ENCODE measurements at places on chromosomes 2 and 18.

- DNase-seq: no peak
These were observed 3.6 kb upstream of the TSPYL6 start for GRCh38 chr2:54259413-54260240.

- no peak for DNase-seq
These were observed 15.6 kb downstream of the IMPA2 start for GRCh38 chr18:11996907-11997306.

- no peak for DNase-seq
These were observed 37.5 kb upstream of the DLX1 start for GRCh38 chr2:172047566-172048507.

DNA sequence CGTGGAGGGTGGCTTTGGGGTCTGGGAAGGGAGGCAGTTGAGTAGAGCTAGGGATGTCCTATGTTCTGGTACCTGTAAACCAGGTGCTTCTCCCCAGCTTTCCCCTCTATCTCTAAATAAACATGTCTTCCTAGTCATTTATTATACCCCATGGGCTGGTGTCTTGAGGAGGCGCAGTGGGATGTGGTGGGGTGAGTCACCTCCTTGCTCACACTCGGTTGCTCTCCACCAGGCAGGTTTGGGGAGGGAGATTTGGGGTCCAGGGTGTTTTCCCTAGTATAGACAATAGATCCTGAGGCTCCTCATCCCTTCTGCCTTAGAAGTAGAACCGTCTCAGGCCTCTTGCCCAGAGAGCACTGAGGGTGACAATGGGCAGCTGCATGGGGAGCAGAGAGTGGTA lies 5.1 kb downstream of the PSD4 start:
- DNase-seq: no peak

DNA sequence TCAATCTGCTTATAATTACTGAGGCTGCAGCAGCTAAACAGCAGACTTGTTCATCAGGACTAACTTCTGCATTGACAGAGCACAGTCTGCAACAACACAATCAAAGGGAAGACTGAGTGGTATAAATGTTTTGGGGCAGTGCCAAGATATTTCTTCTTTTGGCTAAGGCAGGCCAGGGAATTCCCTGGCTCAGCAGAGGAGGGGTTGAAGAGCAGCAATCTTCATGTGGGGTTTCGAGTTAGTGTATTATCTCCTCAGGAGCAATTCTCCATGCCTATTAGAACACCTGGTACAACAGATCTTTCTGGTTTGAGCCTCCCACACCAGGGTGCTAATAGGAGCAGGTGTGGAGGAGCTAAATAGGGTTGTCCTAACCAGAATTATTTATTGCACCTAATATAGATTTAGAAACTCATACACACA lies 103.0 kb upstream of the STK17B start:
- DNase-seq: peak; percentile 70

- no peak for DNase-seq
These were observed 9.7 kb upstream of the DNAJB2 start for GRCh38 chr2:219269362-219270054.

GRCh38 chr2:44392338-44392943 lies 30.7 kb downstream of the CAMKMT start:
- DNase-seq: peak; percentile 41

GRCh38 chr2:165475277-165476004 lies 5.9 kb downstream of the CSRNP3 start:
- no peak for DNase-seq

DNA sequence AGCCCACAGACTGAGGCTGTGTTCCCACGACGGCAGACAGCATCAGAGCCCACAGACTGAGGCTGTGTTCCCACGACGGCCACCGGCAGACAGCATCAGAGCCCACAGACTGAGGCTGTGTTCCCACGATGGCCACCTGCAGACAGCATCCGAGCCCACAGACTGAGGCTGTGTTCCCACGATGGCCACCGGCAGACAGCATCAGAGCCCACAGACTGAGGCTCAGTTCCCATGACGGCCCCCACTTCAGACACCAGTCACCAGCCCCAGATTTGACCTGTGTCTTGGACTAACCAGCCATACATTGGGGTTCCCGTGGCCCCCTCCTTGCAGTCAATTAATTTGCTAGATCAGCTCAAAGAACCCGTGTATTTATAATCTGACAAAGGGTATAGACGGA lies 57.8 kb upstream of the SNTG2 start:
- DNase-seq: no peak

DNA sequence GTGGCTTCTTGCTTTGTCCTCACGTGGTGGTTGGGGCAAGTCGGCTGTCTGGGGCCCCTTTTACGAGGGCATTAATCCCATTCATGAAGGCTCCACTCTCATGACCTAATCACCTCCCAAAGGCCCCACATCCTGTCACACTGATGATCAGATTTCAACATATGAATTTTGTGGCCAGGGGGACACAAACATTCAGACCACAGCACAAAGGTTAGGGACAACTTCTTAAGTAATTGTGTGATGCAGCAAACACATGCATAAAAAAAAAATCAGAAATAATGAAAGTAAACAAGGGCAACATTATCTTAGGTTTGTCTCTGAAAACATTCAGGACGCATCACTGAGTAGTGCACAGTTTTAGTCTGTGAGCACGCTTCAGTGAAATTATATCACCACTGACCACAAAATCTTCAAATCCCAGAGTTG lies 54.2 kb upstream of the FRZB start:
- DNase-seq: no peak

- no peak for DNase-seq
These were observed 267.1 kb downstream of the ACTR3 start for GRCh38 chr2:114157057-114157385.

GRCh38 chr2:165219481-165219880 lies 15.6 kb upstream of the SCN3A start:
- no peak for DNase-seq

DNA sequence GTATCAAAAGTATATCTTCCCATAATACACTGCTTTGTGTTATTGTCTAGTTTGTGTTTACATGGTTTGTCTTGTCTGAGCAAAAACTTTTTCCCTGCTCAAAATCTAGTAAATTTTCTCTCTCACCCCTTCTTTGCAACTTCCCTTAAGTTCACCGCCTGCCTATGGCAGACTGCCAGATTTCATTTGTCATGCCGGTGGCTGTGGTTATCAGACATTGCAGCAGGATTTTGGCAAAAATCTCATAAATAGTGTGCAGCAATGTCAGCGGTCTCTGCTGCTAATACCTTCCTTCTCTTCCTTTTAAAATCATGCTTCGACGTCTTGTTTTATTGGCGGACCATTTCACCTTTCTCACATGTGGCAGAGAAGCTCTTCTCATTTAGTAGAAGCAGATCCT lies 45.6 kb upstream of the TMEM178A start:
- DNase-seq: peak; percentile 46

DNA sequence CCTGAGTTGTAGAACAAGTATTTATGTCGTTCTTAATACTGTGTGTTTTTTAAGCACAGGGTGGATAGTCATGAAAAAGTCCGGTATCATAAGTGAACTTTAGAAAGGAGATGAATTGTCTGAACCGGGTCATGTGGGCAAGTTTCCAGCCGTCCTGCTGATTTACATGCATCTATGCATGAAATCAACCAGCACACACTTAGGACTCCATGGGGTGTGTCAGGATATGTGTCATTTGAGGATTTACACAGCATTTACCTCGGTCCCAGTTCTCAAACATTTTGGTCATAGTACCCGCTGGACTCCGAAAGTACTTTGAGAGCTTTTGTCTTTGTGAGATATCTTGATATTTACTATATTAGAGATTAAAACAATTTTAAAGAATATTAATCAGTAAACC lies 47.5 kb upstream of the TWSG1 start:
- DNase-seq: no peak

DNA sequence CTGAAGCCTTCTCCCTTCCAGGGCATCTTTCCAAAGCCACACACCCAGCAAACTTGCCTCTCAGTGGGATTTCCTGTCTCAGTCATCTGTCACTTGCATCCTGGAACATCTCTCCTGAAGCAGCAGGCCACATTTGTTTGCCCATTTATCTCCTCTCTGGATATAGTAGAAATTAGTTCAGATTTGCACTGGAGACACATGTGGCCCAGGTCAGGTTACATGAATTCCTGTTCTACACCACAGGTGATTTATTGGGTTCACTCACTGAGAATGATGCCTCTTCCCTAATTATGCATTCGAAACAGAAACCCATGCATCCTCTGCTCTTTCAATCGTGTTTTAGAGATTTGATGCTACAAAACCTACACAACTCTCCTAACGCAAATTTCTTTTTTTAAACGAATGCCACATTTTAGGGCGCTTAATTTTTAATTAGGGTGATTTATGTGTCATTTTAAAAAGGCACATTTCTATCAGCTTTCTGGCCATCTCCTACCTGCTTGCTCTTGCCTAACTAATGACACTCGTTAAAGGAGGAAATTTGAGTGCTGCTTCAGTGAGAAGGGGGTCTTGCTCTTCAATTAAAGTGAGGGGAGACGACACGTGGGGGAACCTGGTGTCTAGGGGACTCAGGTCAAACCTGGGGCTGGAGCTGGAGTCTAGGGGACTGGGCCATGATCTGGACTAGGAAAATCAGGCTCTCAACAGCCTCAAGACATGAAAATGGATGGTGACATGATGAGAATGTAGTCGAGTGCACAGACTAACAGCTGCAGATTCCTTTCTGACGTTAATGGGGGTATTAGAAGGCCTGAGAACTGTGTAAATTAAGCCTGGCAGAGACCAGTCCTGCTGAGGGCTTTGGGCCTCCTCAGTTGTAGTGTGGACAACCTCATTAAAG lies 221.4 kb downstream of the CLIP4 start:
- DNase-seq: no peak

GRCh38 chr2:66301022-66301766 lies 133.7 kb upstream of the MEIS1 start:
- DNase-seq: no peak

DNA sequence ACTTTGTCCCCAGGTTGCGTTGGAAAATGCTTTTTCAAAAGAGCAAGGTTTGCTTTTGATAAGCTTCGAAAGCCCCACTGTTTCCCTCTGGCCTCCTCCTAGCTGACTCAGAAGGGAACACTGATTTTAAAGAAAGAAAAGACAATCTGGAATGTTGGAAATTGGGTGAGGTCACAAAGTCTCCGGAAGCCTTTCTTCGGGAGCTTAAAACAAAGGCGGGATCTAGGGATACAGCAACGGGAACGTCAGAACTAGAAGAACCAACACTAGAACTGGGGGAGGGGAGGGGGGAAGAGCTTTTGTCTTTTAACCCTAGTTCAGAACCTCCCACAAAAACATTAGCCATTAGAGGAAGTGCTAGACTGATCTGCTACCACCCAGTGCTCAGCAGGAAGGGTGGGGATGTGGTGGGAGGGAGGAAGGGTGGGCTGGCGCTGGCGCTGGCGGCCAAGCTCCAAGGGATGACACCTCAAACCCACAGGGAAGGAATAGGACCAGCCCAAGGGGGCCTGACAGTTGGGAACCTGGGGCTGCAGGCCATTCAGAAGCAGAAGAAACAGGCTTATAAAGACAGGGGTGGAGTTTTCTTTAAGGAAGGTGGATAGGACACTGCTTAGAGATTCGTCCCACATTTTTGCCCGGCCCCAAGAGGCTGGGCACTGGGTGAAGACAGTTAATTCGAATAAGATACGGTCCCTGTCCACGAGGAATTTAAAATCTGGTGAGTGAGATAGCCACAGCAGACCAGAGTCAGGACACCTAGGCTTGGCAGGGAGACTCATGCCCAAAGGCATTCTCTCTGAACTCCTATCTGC lies 1.7 kb downstream of the TMSB10 start:
- peak; percentile 67 for DNase-seq

DNA sequence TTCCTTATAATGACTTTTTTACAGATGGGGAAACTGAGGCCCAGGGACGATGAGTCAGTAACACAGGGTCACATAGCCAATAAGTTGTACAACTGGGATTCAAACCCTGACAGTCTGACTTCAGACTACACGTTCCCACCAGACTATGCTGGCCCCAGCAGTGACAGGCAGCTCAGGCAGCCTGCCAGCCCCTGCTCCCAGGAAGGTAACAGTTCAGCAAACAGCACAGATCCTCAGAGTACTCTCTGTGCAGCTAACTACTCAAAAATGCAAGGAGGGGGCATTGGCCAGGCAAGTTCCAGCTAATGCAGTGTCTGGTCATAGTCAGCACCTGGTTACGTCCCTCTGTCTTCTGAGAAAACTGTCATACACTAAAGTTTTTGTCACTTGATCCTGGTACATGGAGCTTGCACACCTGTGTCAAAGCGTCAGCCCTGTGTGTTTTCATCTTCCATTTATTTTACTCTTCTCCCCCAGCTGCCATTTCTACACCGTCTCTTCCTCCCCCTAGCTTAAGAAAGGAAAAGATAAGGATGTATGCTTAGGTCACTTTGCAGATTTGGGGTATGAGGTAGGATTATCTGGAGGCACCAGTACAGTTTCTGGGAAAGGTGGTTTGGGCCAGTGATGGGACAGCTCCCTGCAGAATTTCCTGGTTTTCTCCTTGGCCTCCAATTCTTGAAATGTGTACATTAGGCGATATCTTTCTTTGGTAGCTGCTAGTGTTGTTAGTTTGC lies 4.5 kb downstream of the SMARCAL1 start:
- DNase-seq: no peak

DNA sequence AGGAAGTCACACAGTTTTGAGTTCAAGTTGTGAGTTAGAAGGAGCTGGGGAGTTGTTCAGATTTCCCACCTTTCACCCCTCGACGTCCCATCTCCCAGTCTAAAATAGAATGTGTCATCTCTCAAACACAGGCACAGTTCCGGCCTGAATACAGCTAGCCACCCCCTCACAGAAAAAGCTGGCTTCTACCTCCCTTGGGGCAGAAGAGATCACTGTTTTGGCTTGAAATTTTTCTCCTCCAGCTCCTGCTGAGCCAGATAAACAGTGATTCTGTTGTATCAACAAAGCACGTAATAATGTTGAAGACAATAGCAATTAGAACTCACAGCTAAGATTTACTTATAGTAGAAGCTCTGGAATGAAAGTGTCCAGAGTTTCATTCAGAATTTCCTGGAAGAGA lies 74.7 kb downstream of the KIAA2012 start:
- DNase-seq: no peak

DNA sequence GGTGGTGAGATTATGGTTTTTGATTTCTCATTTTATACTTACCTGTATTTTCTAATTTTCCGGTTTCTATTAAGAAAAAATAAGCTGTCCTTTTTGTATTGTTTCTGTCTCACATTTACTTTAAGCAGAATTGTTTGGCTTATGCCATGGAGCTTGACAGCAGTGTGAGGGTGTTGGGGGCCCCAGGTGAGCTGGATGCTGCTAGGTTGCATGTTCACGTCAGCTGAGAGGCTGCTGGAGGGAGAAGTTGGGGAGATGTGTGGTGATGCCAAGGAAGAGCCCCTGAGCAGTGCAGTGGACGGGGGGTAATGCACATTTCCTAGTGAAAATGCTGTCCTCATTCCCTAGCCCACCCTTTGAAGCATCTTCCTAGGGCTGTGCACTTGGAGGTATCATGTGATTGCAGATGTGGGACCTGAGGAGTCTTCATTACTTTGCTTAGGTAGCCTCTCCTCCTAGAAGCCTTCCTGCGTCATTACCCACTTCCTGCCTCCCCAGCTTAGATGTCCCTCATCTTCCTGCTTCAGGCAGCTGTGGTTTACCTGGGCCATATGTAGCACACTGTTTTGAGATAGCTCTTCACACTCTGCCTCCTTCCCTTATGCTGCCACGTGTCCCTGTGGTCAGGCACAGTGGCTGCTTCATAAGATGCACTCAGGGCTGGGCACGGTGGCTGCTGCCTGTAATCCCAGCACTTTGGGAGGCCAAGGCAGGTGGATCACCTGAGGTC lies 16.2 kb downstream of the ATG16L1 start:
- no peak for DNase-seq

GRCh38 chr2:88606371-88607030 lies 20.8 kb downstream of the EIF2AK3 start:
- DNase-seq: no peak
